ENCODE measurements at places on chromosomes 11 and 22.

DNA sequence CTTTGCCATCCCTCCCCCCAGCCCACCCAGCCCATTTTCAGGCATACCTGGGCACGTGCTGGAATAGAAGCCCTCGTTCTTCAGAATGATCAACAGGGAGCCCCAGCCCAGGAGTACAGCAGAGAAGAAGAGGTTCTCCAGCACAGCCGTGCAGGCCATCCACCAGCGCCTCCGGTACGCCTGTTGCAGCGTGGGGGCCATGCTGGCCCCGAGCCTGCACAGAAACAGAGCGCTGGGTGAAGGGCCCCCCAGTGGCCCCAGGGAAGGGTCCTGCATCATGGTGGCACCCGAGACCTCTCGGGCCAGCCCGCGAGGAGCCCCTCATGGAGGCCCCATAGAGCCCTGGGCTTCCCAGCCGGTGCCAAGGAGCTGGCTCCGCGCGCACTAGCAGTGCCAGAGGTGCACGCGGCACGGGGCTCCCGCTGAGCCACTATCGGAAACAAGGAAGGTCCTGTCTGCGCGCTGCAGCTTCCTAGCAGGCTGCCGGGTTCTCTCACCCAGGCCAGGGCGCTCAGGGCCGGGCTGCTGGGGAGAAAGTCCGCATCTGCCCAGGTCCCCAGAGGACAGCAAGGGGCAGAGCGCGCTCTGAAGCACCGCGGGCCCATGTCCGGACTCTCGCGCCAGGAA, 1.5 kb downstream of the SLC43A1 start:
- DNase-seq: no peak

- no peak for DNase-seq
These were observed 136.5 kb downstream of the TRIM29 start for GRCh38 chr11:120001178-120002090.

DNA sequence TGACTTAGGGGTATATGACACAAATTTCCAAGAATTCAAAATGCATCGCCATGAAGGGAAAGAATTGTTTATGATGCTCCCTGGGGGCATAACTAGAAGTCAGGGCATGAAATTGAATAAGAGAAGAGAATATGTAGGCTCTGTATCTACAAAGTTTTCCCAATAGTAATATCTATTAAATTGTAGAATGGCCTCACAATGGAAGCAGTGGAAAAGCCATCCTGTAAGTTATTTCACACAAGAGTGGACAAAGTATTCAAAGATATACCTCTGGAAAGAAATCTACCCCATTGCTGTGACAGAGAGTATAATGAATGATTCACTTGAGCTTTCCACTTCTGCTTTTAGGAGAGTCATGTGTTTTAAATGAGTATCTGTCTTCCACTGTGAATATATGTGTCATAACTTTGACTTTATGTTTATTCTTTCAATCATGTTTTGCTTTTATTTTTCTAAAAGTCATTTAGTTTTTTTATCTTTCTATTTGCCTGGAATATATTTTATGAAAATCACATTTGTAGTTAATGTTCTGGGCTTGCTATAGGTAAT, 65.7 kb upstream of the DDI1 start:
- no peak for DNase-seq

- no peak for DNase-seq
These were observed 32.2 kb upstream of the A4GALT start for GRCh38 chr22:42752912-42753311.

GRCh38 chr11:122197066-122197987, 81.3 kb upstream of the BLID start:
- DNase-seq: no peak

- DNase-seq: no peak
These were observed 68.2 kb downstream of the ENDOD1 start for GRCh38 chr11:95157824-95158223.

DNA sequence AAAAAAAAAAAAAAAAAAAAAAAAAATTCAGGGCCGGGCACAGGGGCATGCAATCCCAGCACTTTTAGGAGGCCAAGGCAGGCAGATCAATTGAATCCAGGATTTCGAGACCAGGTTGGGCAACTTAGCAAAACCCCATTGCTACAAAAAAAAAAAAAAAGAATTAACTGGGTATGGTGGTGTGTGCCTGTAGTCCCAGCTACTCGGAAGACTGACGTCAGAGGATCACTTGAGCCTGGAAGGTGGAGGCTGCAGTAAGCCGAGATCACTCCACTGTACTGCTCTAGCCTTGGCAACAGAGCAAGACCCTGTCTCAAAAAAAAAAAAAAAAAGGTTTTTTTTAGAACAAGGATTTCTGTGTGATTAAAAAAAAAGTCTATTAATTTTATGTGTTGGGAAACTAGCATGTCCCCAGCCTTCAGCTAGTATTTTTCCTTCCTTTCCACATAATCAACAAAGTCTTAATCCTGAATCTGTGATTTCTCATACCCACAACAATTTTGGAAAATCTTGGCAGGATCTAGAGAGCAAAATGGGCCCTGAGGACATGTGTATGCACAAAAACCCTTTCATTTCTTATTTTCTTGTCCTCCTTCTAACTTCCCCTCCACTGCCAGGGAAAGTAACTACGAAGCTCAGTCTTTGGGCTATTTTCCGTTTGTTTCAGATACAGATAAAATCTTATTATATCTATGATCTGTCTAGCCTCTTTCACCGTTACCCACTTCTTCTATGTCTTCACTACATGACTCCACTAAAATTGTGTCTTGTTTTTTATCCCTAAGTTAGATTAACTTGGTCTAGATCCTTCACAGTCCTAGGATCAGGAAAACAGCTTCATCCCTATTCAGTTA, 5.7 kb upstream of the AMBRA1 start:
- no peak for DNase-seq

GRCh38 chr11:28209906-28210305, 101.7 kb downstream of the METTL15 start:
- DNase-seq: no peak

DNA sequence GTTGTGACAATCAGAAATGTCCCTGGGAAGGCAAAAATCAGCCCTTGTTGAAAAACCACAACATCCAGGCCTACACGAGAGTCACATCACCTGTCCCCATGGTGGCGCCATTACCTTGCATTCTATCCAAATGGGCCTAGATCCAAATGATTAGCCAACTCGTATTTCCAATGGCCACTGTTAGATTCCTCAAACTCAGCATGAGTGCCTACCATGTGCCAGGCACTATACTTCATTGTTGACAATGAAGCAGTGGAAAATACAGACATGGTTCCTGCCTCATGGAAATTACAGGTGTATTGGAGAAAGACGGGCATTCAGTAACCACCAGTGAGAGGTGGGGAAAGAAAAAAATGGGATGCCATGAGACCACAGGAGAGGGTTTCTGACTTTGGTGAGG, 29.8 kb upstream of the CREB3L1 start:
- DNase-seq: no peak

- peak; percentile 33 for DNase-seq
These were observed 20.8 kb upstream of the IL18BP start for GRCh38 chr11:71977743-71978418.

- DNase-seq: no peak
These were observed 74.7 kb upstream of the C11orf87 start for GRCh38 chr11:109347304-109347703.

DNA sequence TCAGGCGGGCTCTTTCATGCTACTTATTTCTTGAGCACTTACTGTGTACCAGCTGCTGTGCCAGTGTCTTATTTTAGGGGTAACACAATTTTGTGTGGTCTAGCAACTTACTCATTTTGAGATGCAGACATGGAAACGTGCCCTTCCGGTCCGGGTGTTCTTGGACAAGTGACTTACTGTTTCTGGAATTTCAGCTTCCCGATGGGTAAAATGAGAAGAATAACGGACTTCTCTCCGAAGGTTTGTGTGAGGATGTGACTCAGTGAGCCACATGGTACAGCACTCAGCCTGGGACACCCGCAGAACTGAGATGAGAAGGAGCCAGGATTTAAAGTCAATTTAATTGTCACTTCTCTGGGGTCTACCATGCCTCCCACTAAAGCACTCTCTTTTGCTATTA, 114.5 kb upstream of the SYT13 start:
- DNase-seq: no peak

GRCh38 chr11:79439410-79439885, 1.4 kb downstream of the TENM4 start:
- DNase-seq: no peak

DNA sequence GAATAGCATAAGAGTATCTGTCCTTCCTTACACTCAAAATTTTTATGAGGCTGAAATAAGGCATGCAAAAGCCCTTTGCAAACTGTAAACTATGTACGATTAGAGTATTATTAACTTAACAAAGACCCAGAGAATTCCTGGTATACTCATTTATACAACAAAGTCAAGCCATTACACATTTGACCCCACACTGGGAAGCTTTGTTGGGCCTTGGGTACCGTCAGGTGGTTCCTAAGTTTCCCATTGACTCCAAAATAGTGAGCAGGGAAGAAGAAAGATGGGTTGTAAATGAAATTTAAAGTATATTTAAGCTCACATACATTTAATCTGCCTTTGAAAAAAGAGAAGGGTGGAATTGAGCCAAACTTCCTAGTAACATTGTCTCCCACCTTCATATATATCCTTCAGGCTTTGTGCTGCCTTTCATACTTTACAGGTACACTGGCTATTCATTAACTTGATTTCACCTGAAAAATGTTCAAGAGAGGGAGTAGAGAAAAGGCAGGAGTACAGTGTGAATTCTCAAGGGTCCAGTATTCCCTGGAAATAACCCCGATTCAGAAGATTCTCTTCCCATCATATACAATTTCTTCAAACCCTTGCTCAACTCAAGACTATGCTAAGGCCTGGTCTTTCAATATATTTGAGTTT, 68.6 kb downstream of the SOX6 start:
- DNase-seq: no peak
